ENCODE measurements at places on chromosomes 13 and 19. TPM values are rescaled to one million over a fixed set of nuclear protein-coding genes. Genes with fewer than 3 reads are reported as not detected.

- DNase-seq = no peak
Observed at GRCh38 chr13:28856287-28856686, 36.1 kb downstream of the MTUS2 start.

GRCh38 chr19:5645409-5645808 is 22.5 kb downstream of the SAFB start:
- no peak for DNase-seq

- no peak for DNase-seq
Observed at GRCh38 chr13:32126756-32127155, 95.2 kb downstream of the FRY start.

- DNase-seq = no peak
Observed at GRCh38 chr13:104691767-104692467, 1625.7 kb upstream of the SLC10A2 start.

- peak; percentile 60 for DNase-seq
Observed at GRCh38 chr19:11281356-11282049, 14.5 kb upstream of the TSPAN16 start.

The APC2 gene
- total RNA-seq = 0.89 TPM

The ERF gene
- 76.4 TPM for total RNA-seq

Measured in stomach (tissue), 19 donors.